Kidney (tissue), 22 donors: ENCODE measurements at places on chromosomes 11 and 22.
A peak's percentile ranks its signal among the peaks of the same experiment; 100 is the strongest.

GRCh38 chr11:424232-424631 lies 9.4 kb upstream of the SIGIRR start:
- no peaks in the 10 kb centered on the region for H3K27me3 ChIP-seq
- H3K27ac ChIP-seq: no peak overlapping the region
- no peaks in the 10 kb centered on the region for H3K4me1 ChIP-seq
- no peaks in the 10 kb centered on the region for H3K36me3 ChIP-seq
- no peak overlapping the region for H3K4me3 ChIP-seq

DNA sequence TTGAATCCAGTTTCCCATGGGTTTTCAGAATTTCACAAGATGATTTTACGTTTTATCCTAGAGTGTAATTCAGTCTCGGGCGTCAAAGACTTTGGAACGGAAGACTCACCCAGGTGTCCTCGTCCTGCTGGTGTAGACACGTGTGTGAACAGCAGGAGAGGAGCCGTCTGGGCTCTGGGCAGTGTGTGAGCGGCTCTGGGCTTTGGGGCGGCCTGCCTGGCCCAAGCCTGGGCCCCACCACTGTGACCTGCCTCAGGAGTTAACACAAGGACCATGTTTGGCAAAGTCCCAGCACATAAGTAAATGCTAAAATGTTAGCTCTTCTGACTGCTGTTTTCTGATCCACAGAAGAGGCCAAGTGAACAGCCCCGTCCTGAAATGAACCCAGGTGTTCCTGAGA lies 1093.3 kb downstream of the BRD1 start:
- H3K27ac ChIP-seq: no peak overlapping the region
- H3K27me3 ChIP-seq: no peaks in the 10 kb centered on the region
- H3K4me3 ChIP-seq: no peak overlapping the region
- H3K36me3 ChIP-seq: no peaks in the 10 kb centered on the region
- no peaks in the 10 kb centered on the region for H3K4me1 ChIP-seq
- no peak for DNase-seq

GRCh38 chr11:62719302-62719978 lies 7.8 kb downstream of the HNRNPUL2 start:
- no peaks in the 10 kb centered on the region for H3K27me3 ChIP-seq
- peaks cover 63% of the 10 kb centered on the region for H3K36me3 ChIP-seq
- no peaks in the 10 kb centered on the region for H3K4me1 ChIP-seq
- H3K4me3 ChIP-seq: no peak overlapping the region

DNA sequence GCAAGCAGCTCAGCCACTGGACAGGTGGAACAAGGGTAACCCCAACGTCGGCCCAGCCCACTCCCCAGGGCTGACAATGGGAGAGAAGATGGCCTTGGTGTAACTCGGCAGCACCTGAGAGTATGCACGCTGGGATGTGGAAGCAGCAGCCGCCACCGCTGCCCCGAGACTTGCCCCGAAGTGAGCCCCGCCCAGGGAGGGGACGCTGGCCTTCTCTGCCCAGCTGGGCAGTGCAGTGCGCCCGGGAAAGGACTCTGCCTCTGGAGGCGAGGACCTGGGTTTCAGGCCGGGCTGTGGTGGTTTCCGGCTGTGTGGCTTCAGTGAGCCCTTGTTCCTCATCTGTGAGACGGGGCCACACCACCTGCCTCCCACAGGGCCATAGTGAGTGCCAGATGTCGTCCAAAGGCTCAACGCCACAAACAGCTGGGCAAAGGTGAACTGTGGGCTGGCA lies 8.6 kb upstream of the POLDIP3 start:
- DNase-seq: no peak
- peaks cover 14% of the 10 kb centered on the region for H3K36me3 ChIP-seq
- H3K27me3 ChIP-seq: no peaks in the 10 kb centered on the region

- no peaks in the 10 kb centered on the region for H3K36me3 ChIP-seq
- peak; percentile 62 for DNase-seq
- H3K27ac ChIP-seq: no peak overlapping the region
Observed at GRCh38 chr22:22609291-22609690, 35.1 kb upstream of the GGTLC2 start.

GRCh38 chr11:110755941-110756340 lies 43.7 kb upstream of the ARHGAP20 start:
- H3K4me3 ChIP-seq: no peak overlapping the region
- H3K27me3 ChIP-seq: no peaks in the 10 kb centered on the region
- H3K36me3 ChIP-seq: no peaks in the 10 kb centered on the region
- no peak overlapping the region for H3K27ac ChIP-seq
- no peaks in the 10 kb centered on the region for H3K4me1 ChIP-seq
- DNase-seq: no peak

DNA sequence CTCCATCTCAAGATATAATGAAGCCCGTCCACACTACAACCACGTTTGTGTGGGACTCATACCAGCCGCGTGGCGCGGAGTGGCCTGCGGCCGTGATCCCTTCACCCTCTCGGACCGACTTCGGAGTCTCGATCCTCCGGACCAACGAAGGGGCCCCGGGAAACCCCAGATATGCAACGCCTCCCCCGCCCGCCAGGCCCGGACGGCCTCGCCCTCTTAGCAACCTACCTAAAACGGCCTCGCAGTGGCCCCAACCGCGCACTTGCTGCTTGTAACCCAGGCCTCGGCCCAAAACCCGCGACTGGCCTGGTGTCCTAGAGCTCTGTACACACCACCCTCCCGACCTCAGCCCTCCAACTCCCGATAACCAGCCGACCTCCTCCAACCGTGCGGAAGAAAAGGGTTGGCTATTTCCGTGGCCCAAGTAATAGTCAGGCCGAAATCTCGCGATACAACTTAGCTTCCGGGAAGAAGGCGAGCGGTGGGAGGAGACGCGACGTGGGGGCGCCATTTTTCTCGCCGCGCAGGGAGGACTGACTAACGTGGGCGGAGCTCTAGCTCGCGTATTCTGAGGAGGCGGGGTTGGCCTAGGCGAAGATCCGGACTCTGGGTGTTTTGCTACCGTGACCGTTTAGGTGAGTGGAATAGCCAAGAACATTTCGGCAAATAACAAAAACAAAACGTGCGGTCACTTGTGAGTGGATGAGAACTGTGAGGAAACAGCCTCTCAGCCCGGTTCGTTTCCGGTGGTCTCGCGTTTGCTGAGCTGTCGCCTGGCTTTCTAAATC lies at the start of the genes C11orf54 and TAF1D:
Gene C11orf54 (plus strand): TSS at position 579 of the 788 bp plus-strand sequence. CDS start 5,722 bp downstream, outside the sequence.
Gene TAF1D (minus strand): TSS at position 402 of the 788 bp plus-strand sequence. CDS start 2,191 bp downstream, outside the sequence.
- peaks cover 20% of the 10 kb centered on the region for H3K36me3 ChIP-seq
- peak within 1 kb of the TSS; percentile 100 for H3K4me3 ChIP-seq
- H3K27me3 ChIP-seq: no peaks in the 10 kb centered on the region
